CD8-positive, alpha-beta memory T cell (primary cell): ENCODE measurements at places on chromosomes 6 and 20.

GRCh38 chr6:89792881-89793280 is 26.7 kb downstream of the MDN1 start:
- no peak for DNase-seq

GRCh38 chr6:68777956-68778355 is 142.9 kb downstream of the ADGRB3 start:
- no peak for DNase-seq

GRCh38 chr6:52641826-52642225 is 29.1 kb upstream of the TMEM14A start:
- DNase-seq, result no peak

DNA sequence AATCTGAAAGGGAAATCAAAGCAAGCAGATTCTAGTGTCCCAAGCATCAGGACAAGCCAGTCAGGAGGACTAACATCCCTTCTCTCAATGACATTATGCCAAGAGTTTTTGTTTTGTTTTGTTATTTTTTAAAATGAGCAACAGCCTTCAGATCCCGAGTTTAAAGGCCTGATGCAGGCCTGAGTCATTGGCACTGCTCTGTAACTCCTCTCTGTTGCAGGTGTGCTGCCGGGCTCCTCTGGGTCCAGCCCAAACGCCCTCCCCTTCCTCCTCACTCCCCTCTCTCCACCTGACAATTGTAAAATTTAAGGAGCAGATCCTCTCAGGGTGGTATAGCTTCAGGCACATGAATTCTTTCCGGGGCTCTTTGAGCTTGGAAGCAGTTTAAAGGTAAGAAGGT is 502.0 kb downstream of the BMP2 start:
- no peak for DNase-seq

DNA sequence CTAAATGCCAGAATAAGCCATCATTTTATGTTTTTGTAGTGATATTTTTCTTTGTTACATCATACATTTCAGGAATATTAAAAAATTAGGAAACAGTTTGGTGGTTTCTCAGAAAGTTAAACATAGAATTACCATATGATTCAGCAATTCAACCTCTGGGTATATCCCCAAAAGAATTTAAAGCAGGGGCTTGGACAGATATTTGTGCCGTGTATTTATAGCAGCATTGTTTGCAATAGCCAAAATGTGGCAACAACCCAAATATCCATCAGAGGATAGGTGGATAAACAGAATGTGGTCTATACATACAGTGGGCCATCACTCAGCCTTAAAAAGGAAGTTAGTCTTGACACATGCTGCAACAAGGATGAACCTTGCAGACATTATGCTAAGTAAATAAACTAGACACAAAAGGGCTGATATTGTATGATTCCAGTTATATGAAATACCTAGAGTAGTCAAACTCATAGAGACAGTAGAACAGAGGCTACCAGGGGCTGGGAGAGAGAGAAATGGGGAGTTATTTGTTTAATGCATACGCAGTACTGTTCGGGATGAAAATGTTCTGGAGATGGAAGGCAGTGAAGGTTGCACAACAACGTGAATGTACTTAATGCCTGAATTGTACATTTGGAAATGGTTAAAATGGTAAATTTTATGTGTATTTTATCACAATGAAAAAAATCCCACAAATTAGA is 18.9 kb upstream of the TRAF3IP2 start:
- DNase-seq, result no peak

DNA sequence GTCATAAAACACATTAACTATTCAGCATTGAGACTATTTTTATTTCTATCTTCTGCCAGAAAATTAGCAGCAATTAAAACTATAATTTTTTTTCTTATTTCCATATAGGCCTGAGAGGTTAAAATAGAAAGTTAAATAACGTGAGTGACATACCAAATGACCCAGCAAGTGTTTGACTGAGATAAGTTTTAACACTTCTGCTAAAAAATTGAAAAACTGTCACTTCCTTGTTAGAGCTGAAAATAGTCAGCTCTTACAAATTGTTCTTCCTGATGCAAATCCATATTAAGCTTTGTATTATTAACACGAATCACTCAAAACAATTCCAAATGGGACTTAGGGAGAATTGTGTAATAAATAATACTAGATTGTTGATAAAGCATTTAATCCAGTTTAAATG is 26.5 kb upstream of the STX11 start:
- DNase-seq, result no peak
